ENCODE measurements at places on chromosomes 7 and 10.

DNA sequence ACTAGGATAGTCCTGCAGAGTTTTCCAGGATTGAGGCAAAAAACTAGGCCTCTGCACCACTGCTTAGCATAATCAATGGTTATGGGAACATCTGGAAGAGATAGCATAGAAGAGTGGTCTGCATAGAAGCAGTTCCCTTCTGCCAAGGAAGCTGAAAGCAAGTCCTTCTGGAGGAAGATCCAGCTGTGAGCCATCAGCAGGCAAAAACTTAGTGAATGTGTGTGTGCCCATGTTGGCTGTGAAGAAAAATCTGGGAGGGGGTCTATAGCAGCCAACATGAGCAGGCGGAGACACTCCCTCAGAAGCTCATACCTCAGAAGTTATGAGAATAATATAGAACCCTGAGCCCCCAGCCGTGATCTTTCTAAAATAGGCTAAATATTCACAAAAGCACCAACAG is 228.1 kb upstream of the STEAP1 start:
- H3K4me1 ChIP-seq = no peaks in the 10 kb centered on the region
- no peaks in the 10 kb centered on the region for H3K27me3 ChIP-seq
- H3K4me3 ChIP-seq = no peak overlapping the region

GRCh38 chr10:64863836-64864235 is 1342.6 kb downstream of the REEP3 start:
- no peaks in the 10 kb centered on the region for H3K4me1 ChIP-seq
- no peak for DNase-seq
- H3K36me3 ChIP-seq = no peaks in the 10 kb centered on the region

- H3K27ac ChIP-seq = no peak overlapping the region
- H3K4me3 ChIP-seq = no peak overlapping the region
- no peaks in the 10 kb centered on the region for H3K4me1 ChIP-seq
- H3K36me3 ChIP-seq = no peaks in the 10 kb centered on the region
- no peak for DNase-seq
- H3K27me3 ChIP-seq = no peaks in the 10 kb centered on the region
Observed at GRCh38 chr10:90407851-90408250, 450.0 kb downstream of the HTR7 start.

GRCh38 chr7:75920431-75921161 is 5.6 kb downstream of the POR start:
- H3K36me3 ChIP-seq = no peaks in the 10 kb centered on the region
- peaks cover 3% of the 10 kb centered on the region for H3K27me3 ChIP-seq
- H3K4me3 ChIP-seq = no peak overlapping the region
- H3K4me1 ChIP-seq = peaks cover 12% of the 10 kb centered on the region

Data from activated CD8-positive, alpha-beta T cell treated with anti-CD3 and anti-CD28 coated beads, Interleukin-2, amount 10 ng/mL, durations not matched to agents 7 days and 5 days (primary cell).